ENCODE measurements at places on chromosomes 7 and 10. TPM values are rescaled to one million over a fixed set of nuclear protein-coding genes. Genes with fewer than 3 reads are reported as not detected.

- H3K27ac ChIP-seq: no peak overlapping the region
- no peaks in the 10 kb centered on the region for H3K27me3 ChIP-seq
- H3K4me3 ChIP-seq: no peak overlapping the region
- H3K36me3 ChIP-seq: no peaks in the 10 kb centered on the region
- no peak for DNase-seq
Observed at GRCh38 chr7:114856625-114857024, 65.3 kb upstream of the MDFIC start.

The CACUL1 gene
- total RNA-seq: 37.5 TPM

DNA sequence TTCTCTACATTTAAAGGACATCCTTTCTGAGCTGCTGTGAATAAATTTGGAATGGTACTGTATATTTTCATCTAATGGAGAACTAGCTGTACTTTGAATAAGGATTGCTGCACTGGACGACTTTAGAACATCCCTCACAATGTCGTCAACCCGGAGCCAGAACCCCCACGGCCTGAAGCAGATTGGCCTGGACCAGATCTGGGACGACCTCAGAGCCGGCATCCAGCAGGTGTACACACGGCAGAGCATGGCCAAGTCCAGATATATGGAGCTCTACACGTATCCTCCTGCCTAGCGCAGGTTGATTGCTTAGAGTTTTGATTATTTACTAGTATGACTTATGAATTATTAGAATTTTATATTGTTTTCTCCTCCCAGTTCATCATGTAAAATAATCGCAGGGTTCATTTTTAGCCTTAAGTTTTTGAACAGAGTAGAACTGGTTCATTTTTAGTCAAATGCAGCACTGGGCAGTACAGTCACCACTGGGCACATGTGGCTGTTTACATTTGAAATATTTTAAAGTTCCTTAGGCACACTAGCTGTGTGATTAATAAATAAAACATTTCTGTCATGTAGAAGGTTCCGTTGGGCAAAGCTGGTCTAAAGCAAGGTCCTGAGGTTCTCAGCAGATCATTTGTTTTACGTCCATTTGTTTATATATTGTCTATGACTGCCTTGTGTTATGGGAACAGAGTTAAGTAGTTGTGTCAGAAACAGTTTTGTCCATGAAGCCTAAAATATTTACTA, 31.5 kb downstream of the CUL1 start:
- peaks cover 67% of the 10 kb centered on the region for H3K4me1 ChIP-seq
- peak overlapping the region; percentile 69 for H3K27ac ChIP-seq
- DNase-seq: no peak
- H3K27me3 ChIP-seq: no peaks in the 10 kb centered on the region

GRCh38 chr10:131159771-131160170, 151.8 kb downstream of the TCERG1L start:
- H3K36me3 ChIP-seq: no peaks in the 10 kb centered on the region
- H3K27ac ChIP-seq: no peak overlapping the region
- H3K4me3 ChIP-seq: no peak overlapping the region
- no peaks in the 10 kb centered on the region for H3K27me3 ChIP-seq
- DNase-seq: no peak

GRCh38 chr10:98878418-98878817, 357.2 kb downstream of the HPSE2 start:
- no peak overlapping the region for H3K4me3 ChIP-seq
- no peak overlapping the region for H3K27ac ChIP-seq
- no peaks in the 10 kb centered on the region for H3K36me3 ChIP-seq

DNA sequence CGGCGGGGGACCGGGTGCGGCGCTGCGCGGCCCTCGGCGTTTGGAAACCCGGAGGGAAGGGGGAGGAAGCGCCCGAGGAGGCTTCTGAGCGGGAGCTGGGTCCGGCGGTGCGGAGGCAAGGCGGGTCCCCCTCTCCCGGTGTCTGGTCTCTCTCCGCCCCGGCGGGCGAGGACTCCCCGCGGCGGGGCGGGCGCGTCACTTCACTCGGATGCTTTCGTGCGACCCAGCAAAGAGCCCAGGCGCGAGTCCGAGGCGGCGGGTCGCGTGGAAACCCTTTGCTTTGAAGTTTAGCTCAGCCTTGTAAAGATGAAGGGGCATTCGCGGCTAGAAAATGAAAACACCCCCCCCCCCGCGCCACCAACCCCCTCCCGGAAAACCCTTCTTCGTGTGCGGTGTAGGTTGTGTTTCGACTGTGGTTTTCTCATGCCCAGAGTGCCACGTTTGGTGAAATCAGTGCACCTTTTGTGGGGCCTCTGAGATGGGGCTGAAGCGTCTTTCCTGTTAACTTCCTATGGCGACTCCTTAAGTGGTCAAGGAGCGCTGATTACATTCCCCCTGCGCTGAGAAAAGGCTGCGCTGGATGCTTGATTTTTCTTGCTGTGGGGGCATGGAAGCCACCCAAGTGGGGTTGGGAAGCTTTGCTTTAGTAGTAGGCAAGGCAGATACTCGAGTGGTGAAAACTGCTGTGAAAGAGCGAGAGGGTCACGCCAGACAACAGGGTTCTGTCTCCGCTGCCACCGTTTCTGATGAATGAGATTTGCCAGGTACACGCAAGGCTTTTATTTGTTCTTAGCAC, 876 bp downstream of the GNAI1 start:
- peak; percentile 86 for DNase-seq
- peaks cover 54% of the 10 kb centered on the region for H3K4me1 ChIP-seq
- H3K4me3 ChIP-seq: peak overlapping the region; percentile 95
- peak overlapping the region; percentile 94 for H3K27ac ChIP-seq
- no peaks in the 10 kb centered on the region for H3K27me3 ChIP-seq

The TIMM23B gene
- total RNA-seq: 21.3 TPM

- H3K4me3 ChIP-seq: no peak overlapping the region
- H3K27ac ChIP-seq: no peak overlapping the region
- no peaks in the 10 kb centered on the region for H3K4me1 ChIP-seq
- peaks cover 5% of the 10 kb centered on the region for H3K27me3 ChIP-seq
- H3K36me3 ChIP-seq: peaks cover 7% of the 10 kb centered on the region
- DNase-seq: no peak
Observed at GRCh38 chr10:112852306-112852705, 97.7 kb upstream of the TCF7L2 start.

DNA sequence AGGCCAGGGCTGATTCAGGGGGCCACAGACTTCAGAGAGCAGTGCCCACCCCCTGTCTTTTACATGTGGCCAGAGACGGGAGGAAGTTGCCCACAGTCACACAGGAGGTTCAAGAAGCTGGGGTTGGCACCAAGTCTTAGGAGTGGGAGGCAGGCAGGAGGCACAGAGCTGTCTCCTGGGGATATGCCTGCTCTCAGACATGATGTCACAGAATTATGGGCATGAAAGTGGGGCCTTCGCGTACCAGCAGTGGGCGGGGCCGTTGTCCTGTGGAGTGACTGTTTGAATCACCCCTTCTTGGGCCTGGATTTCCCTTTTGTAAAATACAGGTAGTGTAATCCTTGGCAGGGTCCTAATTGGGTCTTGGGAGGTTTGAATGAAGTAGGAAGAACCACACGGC, 81.2 kb upstream of the PPIF start:
- H3K36me3 ChIP-seq: peaks cover 15% of the 10 kb centered on the region
- peak overlapping the region; percentile 93 for H3K27ac ChIP-seq
- no peak for DNase-seq
- H3K4me1 ChIP-seq: peaks cover 65% of the 10 kb centered on the region
- H3K27me3 ChIP-seq: no peaks in the 10 kb centered on the region

- no peaks in the 10 kb centered on the region for H3K27me3 ChIP-seq
- peak overlapping the region; percentile 90 for H3K27ac ChIP-seq
- H3K4me3 ChIP-seq: no peak overlapping the region
- H3K36me3 ChIP-seq: peaks cover 7% of the 10 kb centered on the region
Observed at GRCh38 chr10:77007834-77008233, 629.8 kb downstream of the KCNMA1 start.

The KCNH2 gene
- not detected for total RNA-seq

DNA sequence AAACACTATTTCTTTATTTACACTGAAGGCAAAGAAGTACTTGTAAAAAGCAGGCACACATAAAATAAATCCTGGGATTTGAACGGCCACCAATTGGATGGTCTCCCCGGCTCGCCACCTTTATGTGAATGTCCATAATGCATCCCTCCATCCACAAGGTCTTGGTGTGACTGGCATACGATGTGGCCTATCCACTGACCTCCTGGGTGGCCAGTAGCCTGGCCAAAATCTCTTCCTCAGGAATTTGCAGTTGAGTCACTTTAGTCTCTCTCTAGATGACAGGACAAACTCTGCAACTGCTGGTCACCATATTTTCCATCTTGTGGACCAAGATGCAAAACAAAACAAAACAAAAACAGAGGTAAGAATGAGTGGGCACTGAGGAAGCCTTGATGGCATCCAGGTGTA, 39.1 kb downstream of the CDK1 start:
- DNase-seq: no peak
- no peaks in the 10 kb centered on the region for H3K27me3 ChIP-seq
- no peak overlapping the region for H3K4me3 ChIP-seq
- H3K4me1 ChIP-seq: peaks cover 28% of the 10 kb centered on the region

GRCh38 chr7:73612598-73613269, 11.6 kb downstream of the MLXIPL start:
- no peak overlapping the region for H3K27ac ChIP-seq
- no peaks in the 10 kb centered on the region for H3K36me3 ChIP-seq
- peaks cover 16% of the 10 kb centered on the region for H3K27me3 ChIP-seq
- no peak overlapping the region for H3K4me3 ChIP-seq

DNA sequence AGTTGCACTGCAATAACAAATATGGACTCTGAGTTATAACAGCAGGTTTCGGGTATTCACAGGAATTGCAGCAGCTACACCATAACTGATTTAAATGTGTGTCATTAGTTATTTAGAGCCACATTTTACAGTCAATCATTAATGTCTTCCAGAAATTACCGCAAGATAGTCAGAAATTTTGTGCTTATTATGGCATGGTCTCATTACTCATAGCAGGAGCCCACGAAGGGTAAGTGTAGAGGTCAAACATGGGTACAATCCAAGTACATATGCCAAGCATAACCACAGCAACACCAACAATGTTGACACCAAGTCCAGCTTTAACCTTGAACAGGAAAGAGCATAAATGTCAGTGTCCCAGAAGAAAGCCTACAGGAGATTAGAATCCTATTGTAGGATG, 84.4 kb downstream of the SLC13A1 start:
- no peak overlapping the region for H3K4me3 ChIP-seq
- no peaks in the 10 kb centered on the region for H3K27me3 ChIP-seq
- H3K36me3 ChIP-seq: no peaks in the 10 kb centered on the region
- no peak for DNase-seq
- no peak overlapping the region for H3K27ac ChIP-seq
- H3K4me1 ChIP-seq: no peaks in the 10 kb centered on the region

DNA sequence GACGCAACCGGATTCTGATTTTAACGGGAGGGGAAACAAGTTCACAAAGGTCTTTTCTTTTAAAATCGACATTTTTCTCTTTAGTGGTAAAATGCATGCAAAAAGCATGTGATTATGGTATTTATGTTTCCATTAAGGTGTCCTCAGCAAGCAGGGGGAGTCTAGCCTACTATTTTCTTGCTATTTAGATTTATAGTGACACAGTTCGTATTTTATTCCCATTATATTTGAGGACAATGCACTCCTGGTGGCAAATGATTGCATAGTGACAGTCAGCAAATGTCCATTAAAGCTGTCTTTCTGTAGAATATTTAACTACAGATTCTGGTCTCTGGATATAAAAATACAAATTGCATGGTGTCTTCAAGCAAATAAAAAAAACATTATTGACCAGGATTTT, 554.2 kb downstream of the PARD3 start:
- H3K27me3 ChIP-seq: no peaks in the 10 kb centered on the region
- no peak overlapping the region for H3K4me3 ChIP-seq
- no peak overlapping the region for H3K27ac ChIP-seq
- DNase-seq: no peak

DNA sequence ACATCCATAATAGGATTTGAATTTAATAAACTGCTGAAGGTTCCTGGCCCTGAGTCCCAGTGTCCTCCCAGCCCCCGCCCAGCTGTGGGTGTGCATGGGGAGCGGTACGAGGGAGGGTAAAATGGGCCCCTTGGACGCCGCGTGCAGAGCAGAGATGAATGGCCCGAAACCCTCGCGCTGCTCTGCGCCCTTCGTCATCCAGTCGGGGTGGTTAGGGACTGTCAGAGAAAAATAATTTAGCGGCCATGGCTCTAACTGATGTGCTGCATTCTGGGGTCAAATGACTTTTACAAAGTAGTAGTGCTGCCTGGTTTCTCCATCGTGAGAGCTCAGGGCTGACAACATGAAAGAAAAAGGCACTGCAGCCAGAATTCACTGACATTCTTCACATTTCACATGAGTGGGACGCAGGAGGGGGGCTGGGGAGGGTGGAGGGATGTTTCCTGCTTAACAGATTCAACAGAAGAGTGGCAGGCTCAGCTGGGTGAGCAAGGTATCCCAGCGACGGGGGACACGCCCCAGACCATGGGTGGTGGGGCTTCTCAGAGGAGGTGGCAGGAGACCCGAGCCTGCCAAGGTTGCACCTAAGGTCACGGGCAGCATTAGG, 304.5 kb downstream of the WDR37 start:
- peaks cover 39% of the 10 kb centered on the region for H3K4me1 ChIP-seq
- no peaks in the 10 kb centered on the region for H3K36me3 ChIP-seq
- no peaks in the 10 kb centered on the region for H3K27me3 ChIP-seq
